Hypothalamus (tissue), 51 donors: ENCODE measurements at places on chromosomes 11 and 22.

DNA sequence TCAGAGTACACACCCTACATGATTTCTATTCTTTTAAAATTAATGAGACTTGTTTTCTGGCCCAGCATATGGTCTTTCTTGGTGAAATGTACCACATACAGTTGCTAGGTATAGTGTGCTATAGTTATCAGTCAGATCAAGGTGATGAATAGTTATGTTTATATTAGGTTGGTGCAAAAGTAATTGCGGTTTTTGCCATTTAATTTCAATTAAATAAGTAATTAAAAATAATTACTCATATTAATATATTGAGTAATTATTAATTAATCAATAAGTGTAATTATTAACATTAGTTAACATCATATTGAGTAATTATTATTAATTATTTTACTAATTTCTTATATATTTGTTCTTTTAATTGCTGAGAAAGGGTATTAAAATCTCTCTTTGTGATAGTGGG lies 56.1 kb downstream of the MYEOV start:
- DNase-seq, result no peak

- no peak for DNase-seq
Observed at GRCh38 chr11:86910592-86910991, 44.6 kb downstream of the FZD4 start.

- DNase-seq, result no peak
Observed at GRCh38 chr11:61685617-61685967, 5.4 kb downstream of the DAGLA start.

- no peak for DNase-seq
Observed at GRCh38 chr11:69307871-69308431, 14.0 kb downstream of the MYEOV start.

DNA sequence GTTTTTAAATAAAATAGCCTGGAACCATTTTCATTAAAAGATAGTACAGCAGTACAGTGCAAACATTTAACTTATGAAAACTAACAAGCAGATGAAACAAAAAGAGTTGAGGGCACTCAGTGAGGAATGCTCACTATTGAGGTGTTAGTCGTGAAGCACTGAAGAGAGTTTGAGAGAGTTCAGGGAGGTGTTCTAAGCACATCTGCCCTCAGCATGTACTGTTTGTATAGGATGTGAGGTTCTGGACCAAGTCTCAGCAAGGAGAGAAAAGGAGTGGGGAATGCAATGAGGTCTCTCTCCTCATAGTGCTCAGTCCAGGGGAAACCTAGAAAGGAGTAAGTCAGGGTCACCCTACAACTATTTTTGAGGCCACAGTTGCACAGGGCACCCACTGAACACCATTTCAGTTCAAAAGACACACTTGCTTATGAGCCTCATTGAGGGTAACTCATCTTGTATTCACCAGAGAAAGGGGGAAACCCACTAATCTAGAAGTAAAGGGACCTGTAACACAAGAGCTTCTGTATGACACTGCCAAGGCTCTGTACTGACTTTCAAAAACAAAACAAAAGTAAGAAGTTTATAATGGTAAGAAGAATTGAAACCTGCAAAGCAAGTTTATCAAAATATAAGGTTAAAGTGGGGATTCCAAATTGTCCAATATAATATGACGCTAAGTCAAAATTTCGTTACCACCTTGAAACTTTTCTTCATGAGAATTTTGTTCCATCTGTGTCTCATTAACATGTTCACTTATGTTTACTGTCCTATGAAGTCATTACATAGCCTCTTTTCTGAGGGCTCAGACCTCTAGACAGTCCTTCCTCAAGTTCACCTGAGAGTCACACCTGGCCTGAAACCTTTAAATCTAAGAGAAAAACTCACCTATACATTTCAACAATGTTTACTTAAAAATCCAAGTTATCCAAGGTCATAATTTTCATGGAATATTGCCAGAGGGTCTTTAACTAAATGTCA lies 275.3 kb downstream of the ETS1 start:
- no peak for DNase-seq

DNA sequence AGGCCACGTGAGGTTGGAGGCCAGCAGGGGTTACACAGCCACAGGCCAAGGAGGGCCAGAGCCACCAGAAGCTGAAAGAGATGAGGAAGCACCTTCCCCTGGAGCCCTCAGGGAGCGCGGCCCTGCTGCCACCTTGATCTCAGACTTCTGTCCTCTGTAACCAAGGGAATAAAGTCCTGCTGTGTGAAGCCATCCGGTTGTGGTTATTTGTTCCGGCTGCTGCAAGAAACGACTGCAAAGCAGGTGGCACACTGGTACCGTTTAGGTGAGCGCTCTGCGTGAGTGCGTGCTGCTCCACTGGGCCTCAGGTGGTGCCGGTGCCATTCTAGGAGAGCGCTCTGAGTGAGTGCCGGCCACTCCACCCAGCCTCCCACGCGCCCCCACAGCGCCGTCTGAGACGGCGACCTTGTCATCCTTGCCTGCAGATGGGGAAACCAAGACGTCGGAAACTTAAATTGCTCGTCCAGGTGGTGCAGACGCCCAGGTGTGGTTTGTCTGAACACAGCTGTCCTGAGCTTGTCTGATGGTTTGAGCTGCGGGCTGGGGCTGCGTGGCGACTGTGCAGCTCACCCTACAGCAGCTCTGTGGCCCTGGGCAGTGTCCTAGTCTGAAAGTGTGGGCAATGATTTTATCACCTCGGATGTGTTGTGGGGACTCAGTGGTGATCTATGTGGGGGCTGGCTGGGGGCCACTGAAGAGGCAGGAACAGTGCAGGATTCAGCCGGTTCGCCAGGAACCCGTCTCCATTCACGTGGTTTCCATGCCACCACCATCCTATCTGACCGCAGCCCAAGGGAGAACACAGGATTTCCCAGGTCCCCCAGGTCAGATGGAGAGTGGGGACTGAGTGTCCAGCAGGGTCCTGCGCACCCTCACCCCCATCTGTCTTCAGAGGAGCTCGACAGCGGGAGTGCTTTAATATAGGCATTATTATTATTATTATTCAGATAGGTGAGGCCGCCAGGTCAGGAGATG lies 4.6 kb upstream of the MRGPRG start:
- DNase-seq, result no peak

- no peak for DNase-seq
Observed at GRCh38 chr11:44376423-44376822, 66.5 kb upstream of the ALX4 start.

- DNase-seq, result no peak
Observed at GRCh38 chr11:61370349-61371005, 8.3 kb downstream of the TMEM138 start.

GRCh38 chr11:35084817-35085440 lies 54.0 kb upstream of the CD44 start:
- DNase-seq, result no peak

DNA sequence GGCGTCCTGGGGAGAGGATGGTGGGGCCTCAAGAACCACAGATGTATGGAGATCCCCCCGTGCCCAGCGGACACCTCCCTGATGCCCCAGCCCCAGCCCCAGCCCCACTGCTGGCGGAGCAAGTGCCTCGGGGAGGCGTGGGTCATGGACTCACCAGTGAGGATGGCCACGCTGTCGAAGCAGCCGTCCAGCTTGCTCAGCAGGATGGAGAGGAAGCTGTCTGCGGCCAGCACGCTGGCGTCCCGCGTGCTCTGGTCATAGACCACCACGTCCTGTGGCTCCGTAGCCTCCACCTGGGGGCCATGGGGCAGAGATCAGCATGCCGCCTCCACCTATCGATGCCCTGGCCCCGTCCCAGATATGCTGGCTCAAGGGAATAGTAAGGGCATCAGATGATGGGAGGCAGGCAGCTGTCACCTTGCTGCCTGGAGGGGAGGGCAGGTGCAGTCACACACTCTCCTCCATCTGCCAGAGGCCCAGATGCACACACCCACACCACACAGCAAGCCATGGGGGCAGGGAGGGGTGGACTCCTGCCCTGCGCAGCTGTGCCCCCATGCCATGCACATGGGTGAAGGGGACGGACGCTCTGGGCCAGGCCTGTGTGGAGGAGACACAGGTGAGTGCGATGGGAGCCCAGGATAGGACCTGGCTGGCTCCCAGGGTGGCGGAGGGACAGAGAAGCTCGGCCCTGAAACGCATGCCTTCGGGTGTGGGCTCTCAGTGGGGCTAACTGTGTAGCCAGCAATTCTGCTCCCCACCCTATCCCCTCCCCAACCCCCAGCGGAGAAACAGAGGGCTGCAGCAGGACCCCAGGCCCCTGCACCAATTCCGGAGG lies 8.2 kb downstream of the DUSP8 start:
- no peak for DNase-seq

GRCh38 chr11:79309407-79309806 lies 131.4 kb downstream of the TENM4 start:
- no peak for DNase-seq

GRCh38 chr22:27883656-27884350 lies 35.3 kb downstream of the PITPNB start:
- DNase-seq, result no peak

- no peak for DNase-seq
Observed at GRCh38 chr11:33617672-33618350, 82.8 kb downstream of the C11orf91 start.

- no peak for DNase-seq
Observed at GRCh38 chr22:46131151-46131587, 19.2 kb upstream of the PPARA start.

DNA sequence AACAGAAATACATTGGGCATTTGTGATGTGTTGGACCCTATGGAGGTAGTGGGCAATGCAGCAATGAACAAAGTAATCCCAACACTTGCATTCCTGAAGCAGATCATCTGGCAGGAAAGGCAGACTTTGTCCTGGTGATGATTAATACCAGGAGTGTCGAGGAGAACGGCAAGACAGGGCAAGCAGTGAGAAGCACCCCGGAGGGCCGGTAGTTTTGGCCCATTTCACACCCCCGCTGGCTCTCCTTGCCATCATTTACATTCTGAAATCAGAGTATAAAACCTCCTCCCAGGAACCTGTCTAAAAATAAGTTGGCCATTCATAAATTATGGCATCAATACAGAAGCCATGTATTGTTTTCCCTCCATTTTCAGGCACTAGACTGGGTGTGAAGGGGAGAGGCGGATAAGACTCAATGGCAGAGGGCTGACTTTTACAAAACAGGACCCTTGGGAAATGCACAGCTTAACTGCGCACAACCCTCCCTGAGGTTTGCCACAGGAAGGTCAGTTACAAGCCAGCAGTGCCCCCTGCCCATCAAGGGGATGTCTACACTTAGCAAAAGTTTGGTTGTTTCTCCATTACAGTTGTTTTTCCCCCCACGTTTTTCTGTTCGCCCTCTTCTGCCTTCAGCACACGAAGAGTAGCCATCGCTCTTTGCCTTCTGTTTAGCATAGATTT lies 55.6 kb downstream of the OPCML start:
- no peak for DNase-seq

- no peak for DNase-seq
Observed at GRCh38 chr11:117444256-117444655, 116.6 kb downstream of the CEP164 start.

GRCh38 chr11:115929618-115930129 lies 425.5 kb upstream of the CADM1 start:
- no peak for DNase-seq

- DNase-seq, result no peak
Observed at GRCh38 chr11:44199816-44200215, 104.3 kb downstream of the EXT2 start.

DNA sequence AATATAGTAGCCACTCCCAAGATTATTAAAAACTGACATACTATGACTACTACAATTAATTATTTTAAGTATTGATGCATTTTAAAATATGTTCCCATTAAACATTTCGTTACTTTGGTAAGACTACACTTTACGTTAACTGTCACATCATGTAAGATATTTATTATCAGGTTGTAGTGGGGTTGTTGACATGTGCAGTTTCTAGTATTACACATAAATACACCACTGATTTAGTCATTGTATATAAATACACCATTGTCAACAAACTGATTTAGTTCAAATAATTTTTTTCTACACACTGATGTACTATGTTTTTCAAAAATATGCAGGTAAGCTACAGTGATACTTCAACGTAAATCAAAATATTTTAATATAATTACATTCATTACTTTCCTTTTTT lies 11.5 kb downstream of the ST13 start:
- DNase-seq, result no peak

GRCh38 chr11:10459029-10459970 lies 4.2 kb downstream of the AMPD3 start:
- DNase-seq, result peak; percentile 27

DNA sequence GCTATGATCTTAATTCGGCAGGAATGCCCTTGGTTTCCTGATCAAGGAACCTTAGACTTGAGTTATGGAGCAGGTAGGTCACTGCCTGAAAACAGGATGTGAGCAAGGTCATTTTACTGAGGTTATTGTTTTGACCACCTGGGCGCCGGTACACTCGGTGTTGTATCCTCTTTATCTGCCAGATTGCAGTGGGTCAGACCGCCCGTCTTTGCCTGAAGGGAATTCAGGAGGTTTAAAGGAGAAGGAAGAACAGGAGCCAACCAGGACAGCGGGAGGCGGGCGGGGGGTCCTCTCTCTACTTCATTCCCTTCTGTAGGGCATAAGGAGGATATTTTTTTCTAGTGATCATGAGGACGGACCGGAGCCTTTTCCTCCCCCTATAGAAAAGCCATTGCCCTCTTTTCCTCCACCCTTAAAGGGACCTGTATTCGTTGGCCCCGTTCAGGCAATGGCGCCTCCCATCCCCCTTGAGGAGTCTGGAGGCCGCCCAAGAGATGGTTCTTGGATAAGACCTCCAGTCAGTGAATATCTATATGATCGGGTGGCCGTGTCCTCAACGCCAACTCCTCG lies 649 bp downstream of the MS4A15 start:
- DNase-seq, result no peak

DNA sequence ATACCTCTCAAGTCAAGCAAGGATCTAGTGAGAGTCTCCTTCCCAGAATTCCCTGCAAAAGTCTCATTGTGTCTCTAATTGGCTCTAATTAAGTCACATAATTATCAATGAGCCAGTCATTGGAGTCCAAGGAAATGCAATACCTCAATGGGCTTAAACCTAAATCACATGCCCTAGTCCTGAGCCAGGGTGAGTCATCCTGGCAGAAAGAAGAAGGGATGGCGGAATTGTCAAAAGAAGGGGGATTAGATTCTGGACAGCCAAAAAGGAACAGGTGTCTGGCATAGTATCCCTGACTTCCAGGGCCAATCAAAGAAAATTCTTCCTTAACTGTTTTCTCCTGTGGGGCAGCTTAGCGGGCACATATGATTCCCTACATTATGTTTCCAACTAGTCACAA lies 25.1 kb upstream of the LDLRAD3 start:
- DNase-seq, result no peak

GRCh38 chr11:59417023-59417422 lies 9.2 kb downstream of the OR5A2 start:
- no peak for DNase-seq

- DNase-seq, result no peak
Observed at GRCh38 chr22:50473855-50474671, 772 bp downstream of the SBF1 start.

DNA sequence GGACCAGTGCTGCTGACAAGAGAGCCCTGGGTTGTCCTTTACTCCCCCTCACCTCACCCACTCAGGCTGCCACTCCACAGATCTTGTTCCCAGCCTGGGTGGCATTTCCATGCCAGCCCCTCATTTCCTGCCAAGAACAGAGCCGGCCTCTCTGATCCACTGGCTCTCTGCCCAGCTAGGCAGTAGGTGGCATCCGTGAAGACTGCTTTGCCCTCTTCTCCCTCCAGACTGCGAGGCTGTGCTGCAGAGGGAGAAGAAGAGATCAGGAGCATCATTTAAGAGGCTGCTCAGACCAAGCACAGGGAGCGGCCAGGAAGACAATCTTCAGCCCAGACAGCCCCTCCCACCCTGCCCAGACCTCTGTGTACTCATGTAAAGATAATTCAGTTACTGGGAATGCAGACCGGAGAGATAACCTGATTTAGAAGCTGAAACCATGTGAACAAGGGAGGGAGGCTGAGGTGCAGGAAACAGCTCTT lies 126.9 kb upstream of the NCAM1 start:
- DNase-seq, result peak; percentile 26

GRCh38 chr11:71212871-71213559 lies 39.4 kb downstream of the SHANK2 start:
- no peak for DNase-seq
